Stimulated activated CD4-positive, alpha-beta T cell treated with anti-CD3 and anti-CD28 coated beads, TNF-alpha, amount 100 ng/mL, for 1 hour (primary cell): ENCODE measurements at places on chromosomes 5 and 9.

- DNase-seq: no peak
Measured at GRCh38 chr9:81522716-81523551, 166.4 kb downstream of the TLE1 start.

GRCh38 chr5:42492974-42493373 lies 69.7 kb downstream of the GHR start:
- no peak for DNase-seq

GRCh38 chr9:4066120-4066519 lies 233.7 kb downstream of the GLIS3 start:
- DNase-seq: no peak

DNA sequence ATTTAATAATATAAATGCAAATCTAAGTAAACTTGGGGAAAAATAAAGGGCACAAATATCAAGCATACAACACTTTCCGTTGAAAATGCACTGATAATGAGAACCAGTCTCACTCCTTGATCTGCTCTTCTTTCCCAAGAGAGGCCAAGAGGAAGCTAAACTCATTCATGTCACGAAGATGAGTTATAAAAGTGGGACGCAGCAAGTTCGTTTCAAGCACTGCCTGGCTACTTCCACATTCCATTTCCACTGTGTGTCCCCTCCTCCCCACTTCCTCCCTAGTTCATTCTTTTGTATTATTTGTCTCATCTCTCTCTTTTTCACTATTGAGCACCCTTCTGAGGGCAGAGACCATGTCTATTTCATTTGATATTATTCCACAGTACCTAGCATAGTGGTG lies 158.1 kb downstream of the SLC24A2 start:
- no peak for DNase-seq

- no peak for DNase-seq
Measured at GRCh38 chr5:137400571-137400970, 98.6 kb downstream of the SPOCK1 start.

DNA sequence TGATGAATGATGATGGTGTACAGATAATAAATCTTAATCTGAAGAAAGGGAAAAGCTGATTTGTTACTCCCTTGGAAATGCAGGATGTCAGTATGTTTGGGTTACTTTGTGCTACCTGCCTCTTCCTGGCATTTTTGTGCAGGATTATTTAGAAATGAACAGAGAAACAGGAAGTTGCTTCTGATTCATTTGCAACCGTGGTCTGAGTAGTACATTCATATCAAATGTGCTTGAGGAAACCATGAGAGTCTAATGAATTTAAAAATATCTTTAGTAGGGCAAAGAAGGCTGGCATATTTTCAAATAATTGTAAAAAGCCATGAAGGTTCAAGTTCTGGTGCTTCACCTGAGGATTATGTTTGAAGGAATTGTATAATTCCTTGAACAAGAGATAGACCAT lies 391.6 kb downstream of the TMEM161B start:
- no peak for DNase-seq

DNA sequence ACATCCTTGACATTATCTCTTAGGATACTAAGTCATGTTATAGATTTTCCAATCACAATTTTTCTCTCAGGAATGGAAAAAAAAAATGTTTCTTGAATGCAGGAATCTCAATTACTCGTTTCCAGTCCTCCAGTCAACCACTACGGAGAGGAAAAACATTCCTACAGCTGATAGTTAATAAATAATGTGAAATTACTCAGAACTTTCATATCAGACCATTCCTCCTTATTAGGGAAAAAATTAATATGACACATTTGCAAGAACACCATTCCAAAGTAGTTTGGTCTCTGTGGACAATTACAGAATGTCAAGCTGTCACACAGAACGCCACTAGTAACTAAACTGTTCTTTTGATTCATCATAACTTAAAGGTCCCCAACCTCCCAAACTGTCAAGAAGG lies 31.5 kb downstream of the MED27 start:
- no peak for DNase-seq

DNA sequence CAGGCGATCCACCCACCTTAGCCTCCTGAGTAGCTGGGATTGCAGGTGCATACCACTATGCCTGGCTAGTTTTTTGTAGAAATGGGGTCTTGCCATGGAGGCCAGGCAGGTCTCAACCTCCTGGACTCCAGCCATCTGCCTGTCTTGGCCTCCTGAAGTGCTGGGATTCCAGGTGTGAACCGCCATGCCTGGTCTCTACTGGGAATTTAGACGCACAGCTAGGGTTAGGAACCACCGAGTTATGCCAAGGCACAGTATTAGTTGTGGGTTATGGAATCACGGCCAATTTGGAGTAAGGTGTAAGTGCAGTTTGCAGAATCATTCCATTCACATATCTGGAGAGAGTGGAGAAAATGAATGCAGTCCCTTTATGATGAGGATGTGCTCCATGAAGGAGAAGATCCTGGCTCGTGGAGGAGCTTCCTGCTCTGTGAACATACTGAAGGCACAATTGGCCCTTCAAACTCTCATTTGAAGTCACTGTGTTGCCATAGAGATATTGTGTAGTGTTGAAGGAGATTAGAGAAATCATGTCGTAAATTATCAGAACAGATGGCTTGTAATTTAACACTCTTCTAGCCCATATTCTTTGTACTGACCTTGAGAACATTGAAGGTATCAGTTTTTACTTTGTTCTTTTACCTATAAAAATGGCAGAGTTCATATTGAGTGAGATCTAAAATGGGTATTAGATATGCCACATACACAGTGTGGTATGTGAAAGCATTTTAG lies 18.8 kb downstream of the TRIO start:
- DNase-seq: no peak

- DNase-seq: no peak
Measured at GRCh38 chr5:116462500-116462899, 112.1 kb downstream of the SEMA6A start.

DNA sequence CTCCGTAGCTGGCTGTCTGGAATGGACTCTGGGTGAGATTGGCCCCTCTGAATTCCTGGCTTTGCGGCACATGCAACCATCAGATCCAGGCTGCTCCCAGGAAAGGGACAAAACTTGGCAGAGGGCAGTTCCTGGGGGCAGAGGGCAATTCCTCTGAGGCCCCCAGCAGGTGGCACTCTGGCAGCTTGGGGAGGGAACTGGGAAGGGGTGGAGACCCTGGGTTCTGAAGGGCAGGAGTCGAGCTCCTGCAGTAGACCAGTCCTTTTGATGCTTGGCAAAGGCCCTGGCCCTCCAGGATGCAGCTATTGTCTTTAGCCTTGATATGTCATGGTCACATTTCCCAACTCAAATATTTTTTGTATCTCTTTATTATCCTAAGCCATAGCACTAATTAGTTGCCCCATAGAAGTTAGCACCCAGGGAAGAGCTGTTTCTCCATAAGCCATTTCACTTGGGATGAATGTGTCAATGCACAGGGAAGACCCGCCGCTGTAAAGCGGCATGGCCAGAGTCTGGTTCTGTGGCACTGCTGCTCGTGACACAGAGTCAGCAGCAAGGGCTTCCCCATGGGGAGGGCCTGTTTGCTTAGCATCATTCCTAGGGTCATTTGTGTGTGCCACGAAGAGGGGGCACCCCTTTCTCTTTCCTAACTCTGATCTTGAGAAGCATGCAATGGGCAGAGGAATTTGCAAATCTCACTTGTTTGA lies 51.2 kb upstream of the CDK20 start:
- no peak for DNase-seq

- DNase-seq: no peak
Measured at GRCh38 chr5:150540615-150541396, 32.9 kb downstream of the NDST1 start.

- no peak for DNase-seq
Measured at GRCh38 chr9:106893088-106893487, 30.1 kb downstream of the ZNF462 start.
